ENCODE measurements at places on chromosomes 1 and 21.

DNA sequence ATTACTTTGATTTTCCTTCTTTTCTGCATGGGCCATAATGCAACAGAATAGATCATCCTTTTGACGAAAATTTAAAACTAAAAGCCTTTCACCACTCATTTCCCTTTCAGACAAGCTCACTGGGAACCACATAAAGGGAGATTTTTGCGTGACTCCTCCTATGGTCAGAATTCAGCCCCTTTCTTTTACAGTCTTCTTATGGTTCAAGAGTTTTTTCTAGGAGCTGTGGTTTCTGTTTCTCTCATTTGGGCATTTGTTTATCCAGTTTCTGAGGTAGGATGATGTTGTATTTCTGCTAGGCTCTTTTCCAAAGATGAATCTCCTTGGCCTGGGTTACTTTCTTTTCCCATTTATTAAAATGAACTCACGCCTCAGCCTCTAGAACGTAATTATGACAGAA lies 16.9 kb downstream of the RGS1 start:
- no peak for DNase-seq

GRCh38 chr1:53342735-53343470 lies 15.0 kb upstream of the LRP8 start:
- DNase-seq, result no peak

DNA sequence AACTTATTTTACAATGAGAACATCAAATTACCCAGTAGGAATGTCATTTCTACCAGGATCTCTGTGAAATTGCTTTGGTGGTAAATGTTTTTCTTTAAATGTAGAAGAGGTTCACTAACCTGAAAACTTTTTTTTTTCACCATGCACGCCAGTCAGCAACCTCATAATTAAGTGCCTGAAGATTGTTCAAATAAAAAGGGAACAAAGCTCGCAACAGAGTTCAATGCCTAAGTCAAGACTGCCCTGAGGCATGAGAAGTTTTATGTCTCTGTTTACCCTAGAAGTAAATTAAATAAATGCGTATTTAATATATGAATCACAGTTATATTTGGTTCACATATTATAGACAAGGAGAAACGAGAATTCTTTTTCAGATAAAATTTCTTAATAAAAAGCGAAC lies 13.8 kb upstream of the SYDE2 start:
- no peak for DNase-seq

DNA sequence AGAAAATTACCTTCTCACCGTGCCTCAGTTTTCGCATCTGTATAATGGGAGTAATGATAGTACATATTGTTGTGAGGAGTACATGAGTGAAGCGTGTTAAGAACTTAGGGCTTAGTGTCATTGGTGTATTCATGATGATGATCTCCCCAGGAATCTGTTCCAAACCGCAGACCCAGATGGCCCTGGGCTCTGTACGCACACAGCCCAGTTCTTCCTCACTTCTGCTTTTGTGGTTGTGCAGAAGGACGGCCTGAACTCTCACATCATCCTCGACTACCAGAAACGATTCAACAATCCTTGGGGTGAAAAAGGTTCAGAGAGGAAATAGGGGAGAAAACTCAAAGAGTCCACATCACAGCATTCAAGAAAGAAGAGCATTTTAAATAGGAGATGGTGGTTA lies 323.0 kb downstream of the CAMTA1 start:
- DNase-seq, result no peak

- no peak for DNase-seq
These were observed 169.5 kb upstream of the DPYD start for GRCh38 chr1:98090351-98090750.

- DNase-seq, result no peak
These were observed 72.3 kb upstream of the ACTRT2 start for GRCh38 chr1:2948751-2949680.

DNA sequence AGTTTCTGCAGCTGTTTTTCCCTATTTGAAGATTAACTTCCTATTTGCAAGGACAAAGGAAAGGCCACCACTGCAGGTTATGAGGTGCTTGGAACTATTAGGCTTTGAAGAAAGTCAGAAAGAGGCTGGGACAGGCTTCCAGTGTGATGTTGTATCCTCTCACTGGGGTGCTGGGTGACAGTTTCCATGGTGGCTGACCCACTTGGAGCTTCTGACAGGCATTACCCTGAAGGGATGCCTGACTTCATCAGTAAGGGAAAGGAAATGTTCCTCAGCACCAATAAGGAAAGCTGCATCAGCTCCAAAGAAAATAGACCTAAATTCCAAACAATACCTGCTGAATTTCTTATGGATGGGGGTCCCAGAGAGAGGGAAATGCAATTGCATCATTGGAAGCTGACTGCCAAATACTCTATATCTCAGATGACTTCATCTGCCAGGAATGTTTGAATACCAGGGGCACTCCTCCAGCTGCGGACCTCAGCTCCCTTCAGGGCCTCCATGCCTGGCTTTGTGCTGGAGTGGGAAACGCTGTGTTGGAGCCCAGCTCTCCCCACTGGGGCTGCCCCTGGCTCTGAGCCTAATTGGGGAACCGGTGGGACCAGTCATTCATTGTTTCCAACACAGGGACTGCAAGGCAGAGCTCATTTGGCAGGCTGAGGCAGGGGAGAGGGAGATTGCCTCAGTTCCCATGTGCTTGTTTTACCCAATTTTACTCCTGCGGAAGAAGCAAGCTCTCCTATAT lies 76.6 kb downstream of the RGL1 start:
- no peak for DNase-seq

DNA sequence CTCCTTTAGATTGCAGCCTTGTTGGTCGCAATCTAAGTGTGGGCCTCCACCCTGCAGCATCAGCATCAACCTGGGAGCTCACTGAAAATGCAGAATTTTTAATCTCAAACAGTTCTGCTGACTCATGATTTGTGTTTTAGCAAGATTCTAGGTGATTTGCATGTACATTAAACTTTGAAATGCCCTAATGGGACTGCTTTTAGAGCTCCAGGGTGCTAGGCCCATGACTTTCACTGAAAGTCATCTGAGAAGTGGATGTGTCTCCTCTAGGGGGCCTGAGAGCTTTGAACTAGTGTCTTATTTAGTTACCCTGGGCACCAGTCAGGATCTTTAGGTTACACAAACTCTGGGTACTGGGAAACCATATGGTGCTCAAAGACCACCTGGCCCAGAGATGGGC lies 9.0 kb downstream of the TRIM67 start:
- no peak for DNase-seq

- DNase-seq, result no peak
These were observed 24.6 kb upstream of the NEK7 start for GRCh38 chr1:198132060-198132781.

- DNase-seq, result no peak
These were observed 23.8 kb downstream of the C21orf91 start for GRCh38 chr21:17795146-17796036.

DNA sequence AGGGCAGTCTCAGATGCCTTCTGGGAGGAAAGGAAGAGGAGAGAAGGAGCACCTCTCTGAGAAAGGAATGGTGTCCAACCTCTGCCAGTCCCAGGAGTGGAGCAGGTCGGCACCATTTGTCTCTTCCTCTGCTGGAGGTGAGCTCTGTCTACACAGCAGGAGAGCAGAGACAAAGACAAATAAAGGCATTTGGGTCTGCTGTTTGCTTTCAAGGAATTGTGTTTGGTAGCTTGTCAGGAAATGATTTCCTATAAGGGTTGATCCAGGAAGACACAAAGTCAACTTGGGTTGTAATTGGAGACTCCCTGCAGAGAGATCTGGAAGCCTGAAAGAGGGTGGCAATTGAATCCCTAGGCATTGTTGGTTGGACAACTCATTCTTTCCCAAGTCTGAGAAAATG lies 34.5 kb upstream of the PLXNA2 start:
- DNase-seq, result no peak

DNA sequence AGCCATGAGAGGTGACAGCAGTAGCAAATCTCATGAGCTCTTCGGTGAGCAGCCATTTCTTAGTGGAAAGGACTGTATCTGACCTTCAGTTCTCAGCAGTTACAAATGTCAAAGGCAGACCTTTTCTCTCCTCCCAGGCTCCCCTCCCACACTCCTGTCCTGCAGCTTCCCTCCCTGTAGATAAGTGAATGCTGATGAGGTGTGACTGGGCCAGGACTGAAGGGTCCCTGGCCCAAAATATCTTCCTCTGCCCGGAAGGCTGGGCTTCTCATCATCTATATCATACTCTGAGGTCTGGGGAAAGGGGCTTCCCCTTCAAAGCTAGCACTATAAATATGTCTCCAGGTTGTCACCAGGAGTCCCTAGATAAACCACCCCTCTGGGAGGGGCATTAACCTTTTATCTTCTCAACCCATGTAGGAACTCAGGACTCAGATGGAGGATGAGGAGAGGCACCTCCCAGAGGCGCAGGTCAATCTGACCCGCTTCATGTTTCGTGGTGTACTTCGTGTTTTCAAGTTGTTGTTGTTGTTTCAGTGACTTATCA lies 3.6 kb upstream of the ADAMTSL4 start:
- peak; percentile 44 for DNase-seq

DNA sequence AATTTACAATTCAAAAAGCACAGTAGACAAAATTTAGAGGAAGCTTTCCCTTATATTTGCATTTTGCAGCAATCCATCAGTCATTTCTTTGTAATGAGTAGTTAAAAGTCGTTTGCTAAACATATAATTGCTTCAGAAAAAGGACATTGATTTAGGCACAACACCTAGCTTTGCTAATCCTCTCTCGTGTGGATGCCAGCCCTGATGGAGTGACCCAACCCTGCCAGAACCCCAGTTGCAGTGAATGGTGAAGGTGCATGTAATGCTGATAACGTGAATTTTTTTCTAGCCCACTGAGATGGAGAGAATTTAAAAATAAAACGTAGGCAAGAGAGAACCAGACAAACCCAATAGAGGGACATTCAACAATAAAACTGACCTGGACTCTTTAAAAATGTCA lies 263.4 kb downstream of the GRIK1 start:
- no peak for DNase-seq

- DNase-seq, result no peak
These were observed 1617.8 kb downstream of the KCNT2 start for GRCh38 chr1:194990483-194990882.

GRCh38 chr1:232650845-232651244 lies 20.9 kb upstream of the SIPA1L2 start:
- DNase-seq, result no peak

DNA sequence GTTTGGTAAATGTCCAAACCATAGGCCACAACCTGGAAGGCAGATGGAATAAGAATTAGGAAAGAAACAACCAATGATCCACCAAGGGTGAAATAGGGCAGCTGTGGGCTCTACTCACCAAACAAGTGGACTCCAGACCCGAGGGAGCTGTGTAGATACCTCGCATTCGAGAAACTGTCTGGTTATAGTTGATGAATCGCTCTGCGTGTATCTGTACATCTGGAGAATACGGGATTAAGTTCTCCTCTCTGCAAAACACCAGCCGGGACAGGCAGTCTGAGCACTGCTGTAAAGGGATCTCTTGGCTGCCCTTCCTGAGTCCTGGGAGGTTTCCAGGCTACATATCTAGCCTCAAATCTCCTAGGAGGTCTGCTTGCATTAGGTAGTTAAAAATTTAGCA lies 9.4 kb upstream of the UBR4 start:
- DNase-seq, result no peak

DNA sequence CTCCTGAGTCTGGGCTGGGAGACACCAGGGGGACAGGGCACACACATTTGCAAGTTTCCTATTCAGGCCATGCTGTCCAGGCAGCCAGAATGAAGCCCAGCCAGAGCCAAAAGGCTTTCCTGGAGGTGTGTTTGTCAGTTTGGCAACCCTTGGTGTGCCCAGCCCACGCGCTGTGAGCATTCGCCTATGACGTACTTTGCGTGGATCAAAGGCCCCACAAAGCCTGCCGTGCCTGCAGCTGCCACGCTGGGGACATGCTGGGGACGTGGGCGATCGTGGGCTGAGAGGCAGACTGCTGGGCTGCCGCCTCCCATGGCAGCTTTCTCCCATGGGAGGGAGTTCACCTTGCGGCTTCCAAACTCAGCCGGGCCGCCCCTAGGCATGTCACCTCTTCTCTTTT lies 57.5 kb downstream of the CD247 start:
- DNase-seq, result no peak

DNA sequence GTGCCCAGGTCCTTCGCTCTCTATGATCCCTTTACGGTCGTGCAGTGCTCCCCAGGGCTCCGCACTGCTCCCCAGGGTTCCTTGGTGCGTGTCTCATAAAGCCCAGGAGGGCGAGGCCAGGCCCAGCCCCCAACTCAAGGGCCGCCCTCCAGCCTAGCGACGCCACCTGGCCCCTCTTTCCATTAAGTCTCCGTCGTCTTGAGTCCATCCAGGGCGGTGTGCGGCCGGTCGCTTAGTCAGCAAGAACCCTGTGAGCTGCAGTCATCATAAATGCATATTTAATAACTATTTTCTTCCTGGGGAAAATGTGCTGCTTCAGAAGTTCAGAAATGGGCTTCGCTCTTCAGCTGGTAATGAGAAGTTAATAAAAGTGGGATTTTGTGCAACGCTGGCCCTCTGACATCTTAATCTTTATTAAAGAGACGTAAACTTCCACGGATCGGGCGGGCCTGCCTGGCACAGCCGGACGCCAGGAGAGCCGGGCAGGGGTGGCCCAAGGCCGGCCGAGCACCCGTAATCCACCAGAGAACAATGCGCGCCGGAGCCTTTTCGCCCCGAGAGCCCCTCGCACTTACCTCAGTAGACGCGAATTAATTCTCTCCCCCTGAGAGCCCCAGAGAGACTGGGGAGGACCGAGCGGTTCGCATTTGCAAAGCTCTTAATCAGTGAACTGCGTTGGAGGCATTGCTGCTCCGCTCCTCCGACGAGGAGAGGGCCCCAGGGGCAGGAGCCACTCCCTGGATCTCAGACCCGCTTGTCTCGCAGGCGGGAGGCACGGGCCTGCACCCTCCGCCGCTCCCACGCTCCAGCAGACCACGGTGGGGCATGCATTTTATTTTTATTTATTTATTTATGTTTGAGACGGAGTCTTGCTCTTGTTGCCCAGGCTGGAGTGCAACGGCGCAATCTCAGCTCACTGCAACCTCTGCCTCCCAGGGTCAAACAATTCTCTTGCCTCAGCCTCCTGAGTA lies 188.3 kb upstream of the ARHGEF16 start:
- no peak for DNase-seq

DNA sequence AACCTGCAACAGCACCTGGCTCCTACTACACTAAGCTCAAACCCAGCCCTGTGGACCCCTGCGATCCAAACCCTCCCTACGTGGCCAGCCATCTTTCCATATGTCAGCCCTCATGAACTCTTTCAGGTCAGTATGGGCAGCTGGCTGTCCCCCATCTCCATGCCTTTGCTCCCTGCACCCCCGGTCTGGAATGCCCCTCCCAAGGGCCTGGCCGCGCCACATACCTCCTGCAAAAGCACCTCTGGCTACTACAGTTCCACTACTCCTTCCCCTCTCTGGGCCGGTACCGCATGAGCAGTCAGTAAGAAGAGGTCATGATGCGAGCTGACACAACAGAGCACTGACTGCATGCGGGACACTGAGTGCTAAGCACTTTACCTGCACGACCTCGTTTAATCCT lies 10.0 kb upstream of the TAGLN2 start:
- DNase-seq, result no peak

- DNase-seq, result no peak
These were observed 192.2 kb downstream of the PLPP3 start for GRCh38 chr1:56387071-56387740.

- DNase-seq, result peak; percentile 31
These were observed 2.2 kb downstream of the JUN start for GRCh38 chr1:58781541-58782177.

All from hematopoietic multipotent progenitor cell treated with erythropoietin and hydrocortisone succinate and interleukin-3 and kit ligand, for 15 days (in vitro differentiated cells).